ENCODE measurements at places on chromosomes 7 and 10.

DNA sequence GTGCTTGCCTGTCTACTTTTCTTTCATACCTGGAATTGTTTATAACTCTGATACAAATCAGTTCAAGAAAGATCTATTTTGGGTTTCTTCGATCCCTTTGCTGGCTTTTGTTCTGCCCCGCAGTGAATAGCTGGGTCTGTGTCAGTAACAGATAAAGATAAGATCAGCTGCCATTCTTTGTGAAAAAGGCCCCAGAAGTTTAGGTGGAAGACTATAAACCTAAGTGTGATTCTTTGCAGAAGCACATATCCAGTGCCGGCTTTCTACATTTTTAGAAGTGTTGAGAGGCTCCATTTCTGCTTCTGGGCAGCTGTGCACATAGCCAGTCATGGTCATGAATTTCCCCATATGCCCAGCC, 686.4 kb upstream of the C7orf33 start:
- no peak for DNase-seq

DNA sequence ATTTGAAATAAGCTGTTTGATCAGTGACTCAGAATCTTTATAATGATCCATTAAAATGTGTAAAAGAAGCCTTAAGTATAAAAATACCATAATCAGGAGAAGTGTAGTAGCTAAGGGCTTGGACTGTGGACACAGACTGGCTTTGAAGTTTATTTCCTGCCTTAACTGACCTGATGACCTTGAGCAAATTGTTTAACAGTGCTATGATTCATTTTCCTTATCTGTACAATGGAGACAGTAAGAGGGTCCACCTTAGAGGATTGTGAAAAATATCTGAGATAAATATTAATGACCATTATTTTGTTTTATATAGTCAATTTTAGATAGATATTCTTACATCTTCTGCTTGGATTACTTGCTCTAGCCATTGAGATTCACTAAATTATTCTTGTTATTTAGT, 13.3 kb upstream of the RPA3 start:
- DNase-seq, result no peak

DNA sequence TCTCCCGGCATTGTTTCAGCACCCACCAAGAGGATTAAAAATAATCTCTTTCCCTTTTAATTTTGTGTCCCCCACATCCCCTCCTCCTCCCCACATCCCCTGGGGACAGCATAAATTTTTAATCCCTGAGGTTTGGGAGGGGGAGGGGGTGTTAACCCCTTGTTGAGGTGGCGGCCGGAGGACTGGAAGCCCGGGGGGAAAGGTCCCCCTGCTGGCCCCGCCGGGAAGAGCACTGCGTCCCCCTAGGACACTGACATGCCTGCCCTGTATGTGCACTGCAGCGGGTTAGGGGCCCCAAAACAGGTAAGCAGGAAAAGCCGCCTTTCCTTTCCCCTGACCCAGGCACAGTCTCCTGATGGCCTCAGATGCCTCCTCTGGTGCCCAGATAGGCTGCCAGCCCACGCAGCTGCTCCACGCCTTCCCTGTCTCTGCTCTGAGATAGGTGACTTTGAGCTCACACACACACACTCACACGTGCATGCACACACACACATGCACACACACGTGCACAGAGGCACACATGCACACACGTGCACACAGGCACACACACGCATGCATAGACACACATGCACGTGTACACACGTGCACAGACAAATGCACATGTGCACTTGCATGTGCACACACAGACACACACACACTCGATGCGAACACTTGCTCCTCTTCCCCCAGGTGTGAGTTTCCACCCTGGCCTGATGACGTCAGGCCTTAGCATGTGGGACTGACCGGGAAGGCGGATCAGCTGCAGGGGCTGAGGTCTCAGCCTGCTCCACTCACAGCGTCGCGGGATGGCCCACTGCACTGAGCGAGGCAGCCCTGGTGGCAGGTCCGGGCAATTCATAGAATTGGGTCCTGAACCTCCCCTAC, 12.3 kb downstream of the CNPY1 start:
- peak; percentile 13 for DNase-seq

GRCh38 chr10:37390926-37391325, 265.5 kb downstream of the ANKRD30A start:
- no peak for DNase-seq

- no peak for DNase-seq
Measured at GRCh38 chr10:22570234-22570633, 144.1 kb downstream of the PIP4K2A start.

GRCh38 chr7:157501581-157501980, 164.8 kb downstream of the DNAJB6 start:
- DNase-seq, result no peak

- no peak for DNase-seq
Measured at GRCh38 chr7:99365318-99366141, 9.0 kb upstream of the ARPC1B start.

DNA sequence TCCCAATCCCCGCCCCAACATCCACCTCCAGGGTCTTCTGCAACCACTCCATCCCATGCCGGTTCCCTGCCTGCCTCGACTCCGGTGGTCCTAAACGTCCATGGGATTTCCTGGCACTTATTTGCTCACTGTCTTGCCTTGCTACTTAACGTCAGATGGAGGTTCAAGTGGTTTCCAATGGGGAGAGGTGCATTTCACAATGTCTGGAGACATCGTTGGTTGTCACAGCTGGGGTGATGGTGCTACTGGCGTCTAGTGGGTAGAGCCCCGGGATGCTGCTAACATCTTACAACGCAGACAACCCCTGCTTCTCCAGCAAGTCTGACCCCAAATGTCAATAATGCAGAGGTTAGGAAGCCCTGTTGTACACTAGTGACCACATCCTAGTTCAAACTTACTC, 82.9 kb upstream of the ANLN start:
- no peak for DNase-seq

DNA sequence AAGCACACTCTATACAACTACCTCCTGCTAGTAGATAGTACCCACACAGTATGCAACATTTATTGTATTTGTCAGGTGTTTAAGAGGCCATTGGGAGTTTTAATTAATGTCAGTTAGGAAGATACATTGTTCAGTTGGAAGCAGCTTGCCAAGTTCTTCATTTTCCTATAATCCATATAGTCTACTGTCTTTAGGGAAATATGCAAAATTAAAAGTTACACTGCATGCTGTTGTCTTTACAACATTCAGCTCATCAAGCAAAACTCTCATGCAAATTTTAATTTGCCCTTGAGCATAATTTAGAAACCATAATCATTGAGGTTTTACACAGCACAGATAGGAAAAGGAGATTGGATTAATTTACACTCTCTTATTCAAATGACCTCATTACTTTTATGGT, 17.4 kb downstream of the FOXP2 start:
- DNase-seq, result no peak

DNA sequence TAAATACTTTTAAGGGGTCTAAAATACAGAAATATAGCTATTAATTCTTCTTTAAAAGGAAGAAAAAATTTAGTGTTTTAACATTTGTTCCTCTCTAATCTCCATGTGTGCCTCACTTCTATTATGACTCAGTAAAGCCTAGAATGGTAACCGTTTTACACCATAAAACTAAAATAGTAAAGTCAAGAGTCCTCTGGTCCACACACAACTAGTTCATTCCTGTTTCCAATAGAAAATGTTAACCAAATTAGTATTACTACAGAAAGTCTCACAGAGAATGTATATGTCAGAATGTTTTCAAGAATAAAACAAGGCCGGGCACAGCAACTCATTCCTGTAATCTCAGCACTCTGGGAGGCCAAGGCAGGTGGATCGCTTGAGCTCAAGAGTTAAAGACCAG, 55.8 kb downstream of the CNOT4 start:
- DNase-seq, result no peak

DNA sequence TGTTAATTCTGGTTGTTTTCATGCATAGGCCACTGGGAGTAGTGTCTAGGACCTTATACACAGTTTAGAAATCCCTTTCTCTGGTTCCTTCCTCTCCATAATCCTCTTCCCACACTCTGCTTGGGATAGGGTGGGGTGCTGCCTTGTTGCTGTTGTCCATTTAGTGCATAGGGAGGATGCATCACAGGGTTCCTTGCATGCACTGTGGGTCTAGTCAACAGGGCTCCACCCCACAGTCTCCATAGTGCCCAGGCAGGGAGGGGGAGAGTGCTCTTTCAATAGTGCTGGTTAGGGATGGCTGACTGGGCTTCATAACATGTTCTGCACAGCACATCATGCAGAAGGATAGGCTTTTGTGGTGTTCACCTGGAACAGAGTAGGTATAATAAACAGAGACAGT, 81.1 kb downstream of the ARHGAP12 start:
- no peak for DNase-seq

Measured in EH (cell line).